ENCODE measurements at places on chromosomes 1 and 21.

DNA sequence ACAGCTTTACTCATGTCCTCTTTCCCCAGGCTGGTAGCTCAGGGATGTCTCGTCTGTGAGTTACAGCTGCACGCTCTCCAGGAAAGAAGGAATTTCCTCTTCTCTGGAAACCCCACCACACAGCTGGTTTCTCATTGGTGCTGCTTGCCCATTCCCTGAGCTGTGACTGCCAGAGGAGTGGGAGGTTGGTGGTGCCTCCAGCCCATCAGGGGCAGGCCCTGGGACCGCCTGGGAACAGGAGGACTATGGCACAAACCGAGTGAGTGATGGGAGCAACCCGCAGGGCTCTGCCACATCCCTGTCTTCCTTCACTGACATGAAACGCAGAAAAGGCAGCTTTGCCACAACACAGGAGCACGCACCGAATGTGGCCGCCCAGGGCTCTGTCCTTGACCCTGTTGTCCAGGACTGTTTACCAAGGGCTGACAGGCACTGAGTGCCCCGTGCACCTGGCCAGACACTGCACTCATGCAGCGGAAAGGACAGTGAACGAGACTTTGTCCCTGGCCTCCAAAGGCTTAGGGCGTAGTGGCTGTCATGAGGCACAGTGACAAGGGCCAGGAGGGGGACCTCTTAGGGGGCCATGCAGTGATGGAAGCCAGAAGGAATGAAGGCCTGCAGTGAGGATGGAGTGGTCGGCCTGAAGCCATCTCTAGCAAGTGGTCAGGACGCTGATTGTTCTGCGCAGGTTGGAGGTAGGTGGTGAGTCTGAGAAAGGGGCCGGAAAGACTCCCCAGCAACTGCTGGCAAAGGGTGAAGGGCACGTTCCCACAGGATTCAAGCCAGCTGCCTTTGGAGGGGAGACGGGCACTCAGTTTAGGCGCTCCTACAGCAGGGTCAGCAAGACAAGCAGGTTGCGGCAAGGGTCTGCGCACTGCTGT lies 1.7 kb upstream of the CCNL2 start:
- no peak for DNase-seq

DNA sequence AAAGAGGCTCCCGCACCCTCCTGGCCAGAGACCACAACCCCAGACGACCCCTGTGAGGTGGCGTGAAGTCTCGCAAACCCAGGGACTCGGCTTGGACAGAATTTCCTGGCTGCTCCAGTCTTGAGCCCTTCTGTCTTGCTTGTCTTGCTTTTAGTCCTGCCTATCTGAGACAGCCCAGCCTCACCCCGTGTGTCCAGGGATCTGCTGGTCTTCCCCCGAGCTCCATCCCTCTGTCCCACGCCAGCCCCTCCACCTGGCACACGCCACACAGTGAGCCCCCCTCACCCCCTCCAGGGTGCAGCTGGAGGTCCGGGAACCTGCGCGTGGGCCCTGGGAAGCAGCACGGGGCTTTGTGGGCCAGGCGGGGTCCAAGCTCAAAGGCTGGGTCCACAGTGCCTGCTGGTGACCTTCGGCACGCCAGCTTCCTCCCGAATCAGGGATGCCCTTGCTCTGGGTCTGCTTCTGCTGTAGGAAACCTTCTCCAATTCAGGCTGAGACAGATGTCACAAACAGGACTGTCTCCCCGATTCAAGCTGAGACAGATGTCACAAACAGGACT lies 97.1 kb downstream of the SIK1 start:
- DNase-seq = no peak

DNA sequence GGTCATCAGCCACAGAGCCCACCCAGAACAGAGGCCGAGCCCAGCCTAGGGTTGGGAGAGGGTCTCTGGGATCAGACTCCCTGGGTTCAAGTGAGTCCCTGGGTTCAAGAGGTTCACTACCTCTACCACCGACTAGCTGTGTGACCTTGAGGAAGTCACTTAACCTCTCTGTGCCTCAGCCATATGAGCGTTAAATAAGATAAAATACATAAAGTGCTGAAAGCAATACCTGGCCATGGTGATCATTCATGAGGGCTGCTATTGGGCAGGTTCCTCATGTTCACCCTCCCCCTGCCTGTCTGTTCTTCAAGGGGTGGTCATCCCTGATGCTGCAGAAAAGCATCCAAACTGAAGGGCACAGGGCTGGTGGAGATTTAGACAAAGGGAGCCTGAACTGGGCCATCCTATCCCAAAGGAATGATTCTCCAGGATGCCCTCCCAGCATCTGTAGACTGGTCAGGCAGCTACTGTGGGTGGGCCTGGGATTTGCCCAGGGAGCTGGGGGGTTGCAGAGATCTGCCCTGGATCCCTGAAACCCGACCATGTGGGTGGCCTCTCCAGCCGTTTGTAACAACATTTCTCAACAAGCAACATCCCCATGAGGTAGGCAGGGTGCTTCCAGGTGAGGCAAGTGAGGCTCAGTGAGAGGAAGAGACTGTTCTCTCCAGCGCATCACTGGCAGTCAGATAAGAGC lies 196.6 kb downstream of the MATN1 start:
- DNase-seq = no peak

DNA sequence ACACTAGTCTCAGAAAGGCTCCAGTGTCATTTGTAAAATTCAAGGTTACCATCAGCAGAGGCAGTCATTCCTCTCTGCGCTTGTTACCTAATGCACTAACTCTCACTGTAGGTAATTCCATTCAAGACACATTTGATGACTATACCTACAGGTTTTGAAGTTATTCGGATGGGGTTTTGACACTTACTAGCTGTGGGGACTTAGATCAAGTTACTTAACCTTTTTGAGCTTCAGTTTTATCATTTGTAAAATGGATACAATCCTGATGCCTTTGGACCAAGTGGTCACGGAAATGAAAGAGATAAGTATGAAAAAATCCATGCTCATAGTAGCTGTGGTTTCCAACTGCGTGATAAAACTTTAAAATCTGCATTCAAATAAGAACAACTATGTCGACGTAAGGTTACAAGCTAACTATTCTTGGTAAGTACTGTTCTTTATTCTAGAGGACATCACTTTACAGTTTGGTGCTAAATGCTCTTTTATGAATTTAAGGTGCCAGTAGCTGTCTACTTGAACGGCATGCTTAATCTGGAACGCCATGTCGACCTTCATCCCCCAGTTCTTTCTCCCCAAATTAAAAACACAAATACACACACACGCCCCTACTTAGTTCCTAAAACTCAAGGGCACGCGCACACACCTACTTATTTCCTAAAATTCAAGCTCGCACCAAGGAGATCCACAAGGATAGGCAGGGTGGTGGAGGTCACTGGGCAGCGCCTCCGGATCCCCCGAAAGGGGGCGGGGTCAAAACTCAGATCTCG lies 550 bp upstream of the NFYC start:
- no peak for DNase-seq

- DNase-seq = no peak
Observed at GRCh38 chr1:66521721-66522365, 12.1 kb upstream of the SGIP1 start.

DNA sequence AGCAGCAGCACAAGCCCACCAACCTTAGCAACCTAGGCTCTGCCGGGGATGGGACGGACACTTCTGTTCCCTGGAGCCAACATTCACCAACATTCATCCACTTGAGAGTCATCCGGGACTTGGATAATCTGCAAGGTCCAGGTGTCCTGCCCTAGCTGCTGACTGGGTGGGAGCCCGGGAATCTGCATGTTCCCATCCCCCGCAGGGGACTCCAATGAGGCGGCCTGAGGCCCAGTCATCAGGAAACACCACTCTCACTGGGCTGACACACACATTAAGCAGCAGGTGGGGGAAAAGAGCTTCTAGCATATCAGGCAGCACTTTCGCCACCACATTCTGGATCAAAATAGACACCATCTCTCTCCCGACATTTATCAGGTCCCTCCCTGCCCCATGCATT lies 38.4 kb upstream of the CCSAP start:
- DNase-seq = no peak

DNA sequence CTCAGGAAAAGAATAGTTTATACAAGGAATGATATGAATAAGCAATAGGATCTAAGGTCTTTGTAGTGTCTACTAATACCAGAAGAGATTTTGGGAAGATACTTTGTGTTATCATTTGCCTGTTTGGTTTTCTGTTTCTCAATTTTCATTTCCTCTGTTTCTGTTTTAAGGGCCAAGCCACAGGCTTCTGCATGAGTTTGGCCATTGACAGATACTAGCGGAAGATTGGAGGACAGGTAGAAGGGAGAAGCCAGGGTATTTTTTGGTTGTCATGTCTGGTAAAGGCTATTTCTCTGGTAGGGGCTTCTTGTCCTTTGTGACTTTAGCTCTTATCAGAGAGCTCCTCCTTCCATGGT lies 51.4 kb downstream of the HS2ST1 start:
- DNase-seq = no peak

DNA sequence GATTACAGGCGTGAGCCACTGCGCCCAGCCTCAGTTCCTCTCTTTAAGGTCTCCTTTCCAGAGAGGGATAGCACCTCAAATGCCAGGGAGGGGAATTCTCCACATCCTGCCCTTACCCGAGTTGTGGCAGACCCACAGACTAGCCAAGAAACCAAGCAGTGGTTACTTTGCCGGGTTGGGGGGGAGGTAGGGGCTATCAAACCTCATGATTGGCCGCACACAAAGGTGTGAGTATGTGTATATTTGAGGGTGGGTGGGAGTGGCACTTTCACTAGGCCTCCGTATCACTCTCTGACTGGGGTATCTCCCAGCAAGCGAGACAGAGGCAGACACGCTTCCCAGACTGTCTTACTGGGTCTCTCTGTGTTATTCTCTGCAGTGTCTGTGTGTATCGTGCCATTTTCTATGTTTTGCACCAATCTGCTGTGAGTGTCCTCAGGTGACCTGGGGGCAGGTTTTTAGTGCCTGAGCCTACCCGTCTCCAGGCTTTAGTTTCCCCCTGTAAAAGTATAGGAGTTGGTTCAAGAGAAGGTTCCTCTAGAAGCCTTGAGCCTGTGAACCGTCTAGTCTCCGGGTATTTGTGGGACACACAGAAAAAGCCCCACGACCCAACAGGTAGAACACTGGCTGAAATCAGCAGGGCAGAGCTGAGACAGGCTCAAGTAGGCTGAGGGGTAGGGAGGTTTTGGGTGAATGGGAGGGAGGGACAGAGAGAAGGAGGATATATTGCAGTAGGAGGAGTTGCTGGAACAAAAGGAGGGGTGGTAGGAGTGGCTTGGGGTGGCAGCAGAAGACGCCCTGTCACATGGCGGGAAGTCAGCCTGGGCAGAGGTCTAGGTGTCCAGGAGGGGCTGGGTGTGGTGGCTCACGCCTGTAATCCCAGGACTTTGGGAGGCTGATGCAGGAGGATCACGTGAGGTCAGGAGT lies 10.3 kb downstream of the LMNA start:
- peak; percentile 36 for DNase-seq

DNA sequence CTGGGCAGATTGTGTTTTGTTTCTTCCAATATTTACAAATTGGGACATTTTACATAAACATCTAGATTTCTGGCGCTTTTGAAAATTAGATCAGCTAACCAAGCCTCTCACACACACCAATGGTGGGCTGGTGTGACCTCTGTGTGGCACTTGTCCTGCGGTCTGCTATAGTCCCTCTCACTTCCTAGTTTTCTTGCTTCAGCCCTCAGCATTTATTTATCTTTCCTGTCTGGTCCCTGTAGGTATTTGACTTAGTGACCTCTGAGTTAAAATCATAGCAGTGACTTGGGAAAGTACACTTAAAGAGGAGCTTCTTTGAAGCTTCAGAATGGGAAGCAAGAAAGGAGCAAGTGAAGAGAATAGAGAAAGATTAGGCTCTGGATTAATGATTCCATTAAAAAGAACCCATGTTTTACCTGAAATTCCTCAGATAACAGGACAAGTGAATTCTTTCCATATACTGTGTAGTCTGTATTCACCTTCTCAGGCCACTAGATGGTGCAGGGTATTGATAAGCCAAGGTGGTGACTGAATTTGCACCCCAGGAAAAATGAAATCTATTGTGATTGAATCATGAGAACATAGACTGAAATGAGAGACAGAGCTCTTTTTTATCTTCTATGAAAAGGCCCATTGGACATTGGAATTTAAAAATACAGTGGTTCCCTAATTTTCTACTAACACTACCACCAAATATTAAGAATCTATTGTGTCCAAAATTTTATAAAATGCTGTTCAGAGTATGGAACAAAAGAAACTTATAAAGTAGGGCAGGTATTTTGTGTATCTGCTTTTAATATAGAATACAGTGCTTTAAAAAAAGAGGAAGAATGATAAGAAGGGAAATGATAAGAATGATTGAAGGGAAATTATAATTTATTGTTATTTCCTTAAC lies 7.1 kb upstream of the DIPK1A start:
- DNase-seq = no peak

DNA sequence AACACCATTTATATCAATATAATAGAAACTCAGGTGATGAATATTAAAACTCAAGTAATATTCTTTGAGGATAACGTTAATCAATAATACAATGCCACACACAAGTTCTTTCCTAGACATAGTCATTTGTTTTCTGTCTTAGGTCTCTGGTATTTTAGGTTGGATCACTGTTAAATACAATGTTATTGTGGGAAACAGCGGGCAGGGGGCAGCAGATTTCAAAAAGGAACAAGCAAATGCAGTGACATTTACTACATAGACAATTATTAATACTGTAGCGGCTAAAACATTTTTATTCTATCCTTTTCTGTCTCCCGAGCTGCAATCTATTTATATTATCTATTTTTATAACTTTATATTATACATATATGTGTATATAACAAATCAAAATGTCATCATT lies 186.4 kb upstream of the ZNHIT6 start:
- DNase-seq = peak; percentile 3

DNA sequence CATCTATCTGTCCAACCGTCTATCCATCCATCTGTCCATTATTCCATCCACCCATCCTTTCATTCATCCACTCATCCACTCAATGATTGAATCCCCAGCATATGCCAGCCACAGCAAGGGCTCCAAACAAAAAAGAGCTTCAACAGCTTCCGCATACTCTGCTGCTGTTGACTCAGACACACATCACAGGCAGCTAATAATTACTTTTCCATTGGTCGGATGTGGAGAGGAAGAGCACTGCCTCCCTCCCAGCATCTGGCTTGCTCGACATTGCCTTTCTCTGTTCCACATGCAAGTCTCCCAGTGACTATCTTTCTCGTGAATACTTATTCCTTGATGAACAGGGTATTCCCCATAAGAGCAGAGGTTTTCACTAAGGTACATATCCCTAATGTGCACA lies 176.5 kb downstream of the HIVEP3 start:
- DNase-seq = no peak

GRCh38 chr1:18954270-18955071 lies 2.0 kb downstream of the IFFO2 start:
- no peak for DNase-seq

Data from NCI-H1436 (cell line).